ENCODE measurements at places on chromosomes 1 and 21. TPM values are rescaled to one million over a fixed set of nuclear protein-coding genes. Genes with fewer than 3 reads are reported as not detected.

Gene DAB1
- 3.3 TPM for total RNA-seq

Gene SLC5A3
- total RNA-seq: 4.4 TPM

Gene TTC34
- total RNA-seq: 0.08 TPM

Gene TMEM51
- 3.2 TPM for total RNA-seq

Gene PCP4
- total RNA-seq: 1.2 TPM

Gene GBP7
- total RNA-seq: not detected

Gene ADAMTSL4
- total RNA-seq: 41.1 TPM

Gene PGLYRP3
- total RNA-seq: not detected

Gene PHGDH
- 29.4 TPM for total RNA-seq

Gene CFHR2
- total RNA-seq: not detected

Gene LIPI
- total RNA-seq: not detected

Gene AADACL4
- not detected for total RNA-seq

Gene STYXL2
- total RNA-seq: 148 TPM

DNA sequence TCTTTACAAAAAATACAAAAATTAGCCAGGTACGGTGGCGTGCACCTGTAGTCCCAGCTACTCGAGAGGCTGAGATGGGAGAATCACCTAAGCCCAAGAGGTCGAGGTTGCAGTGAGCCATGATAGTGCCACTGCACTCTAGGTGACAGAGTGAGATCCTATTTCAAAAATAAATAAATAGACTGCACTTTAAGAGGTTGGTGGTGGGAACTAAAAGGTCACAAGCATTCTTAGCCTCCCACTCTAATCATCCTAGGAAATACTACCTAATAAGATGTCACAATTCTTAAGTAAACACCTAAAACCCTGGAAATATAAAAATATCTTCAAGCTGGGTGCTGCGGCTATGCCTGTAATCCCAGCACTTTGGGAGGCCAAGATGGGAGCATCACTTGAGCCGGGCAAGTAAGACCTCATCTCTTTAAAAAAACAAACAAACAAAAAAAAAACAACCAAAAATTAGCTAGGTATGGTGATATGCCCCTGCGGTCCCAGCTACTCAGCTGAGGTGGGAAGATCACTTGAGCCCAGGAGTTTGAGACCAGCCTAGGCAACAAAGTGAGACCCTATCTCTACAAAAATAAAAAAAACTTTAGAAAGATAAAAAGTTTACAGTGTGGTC lies 4.1 kb downstream of the DCAF8 start:
- peaks cover 50% of the 10 kb centered on the region for H3K4me1 ChIP-seq
- H3K4me3 ChIP-seq: no peak overlapping the region
- no peaks in the 10 kb centered on the region for H3K36me3 ChIP-seq
- no peaks in the 10 kb centered on the region for H3K27me3 ChIP-seq
- DNase-seq: no peak

GRCh38 chr1:4488018-4488417 lies 166.4 kb upstream of the AJAP1 start:
- no peaks in the 10 kb centered on the region for H3K4me1 ChIP-seq
- no peak overlapping the region for H3K27ac ChIP-seq
- no peaks in the 10 kb centered on the region for H3K36me3 ChIP-seq
- DNase-seq: no peak
- no peak overlapping the region for H3K4me3 ChIP-seq

DNA sequence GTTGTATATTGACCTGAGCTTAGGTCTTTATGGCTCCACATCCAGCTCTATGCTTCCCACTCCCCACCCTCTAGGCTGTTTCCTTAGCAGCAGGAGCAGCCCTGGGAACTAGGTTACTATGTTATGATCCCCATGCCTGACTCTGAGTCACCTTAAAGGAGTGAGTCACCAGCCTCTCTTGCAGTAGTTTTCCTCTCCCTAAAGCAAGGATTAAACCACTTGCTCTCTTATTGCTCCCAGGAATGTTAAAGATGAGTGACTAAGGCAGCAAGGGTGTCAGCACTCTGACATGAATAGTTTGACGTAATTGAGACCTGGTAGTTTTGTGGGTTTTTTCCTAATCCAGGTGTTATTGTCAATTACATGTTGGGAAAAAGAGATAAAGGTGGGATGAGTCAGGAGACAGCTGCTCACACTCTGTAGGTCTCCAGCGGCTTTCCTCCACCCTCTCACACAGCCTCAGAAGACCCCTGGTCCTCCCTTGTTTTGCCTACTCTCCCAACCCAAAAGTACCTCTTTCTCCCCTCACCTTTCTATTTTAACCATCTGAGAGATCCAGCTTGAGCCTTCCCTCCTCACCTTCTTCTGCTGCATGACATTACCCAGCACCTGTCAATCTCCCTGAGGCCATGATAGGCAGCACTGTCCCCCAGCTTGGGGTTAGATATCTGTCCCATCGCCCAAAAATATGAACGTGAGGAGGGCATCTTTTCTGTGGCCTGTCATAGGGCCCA lies 369.1 kb upstream of the VAMP3 start:
- no peak for DNase-seq
- H3K4me3 ChIP-seq: no peak overlapping the region
- no peak overlapping the region for H3K27ac ChIP-seq
- H3K27me3 ChIP-seq: no peaks in the 10 kb centered on the region

GRCh38 chr1:32465578-32465933 lies 684 bp downstream of the ZBTB8B start:
- no peak overlapping the region for H3K4me3 ChIP-seq
- no peak for DNase-seq
- no peak overlapping the region for H3K27ac ChIP-seq
- no peaks in the 10 kb centered on the region for H3K36me3 ChIP-seq
- no peaks in the 10 kb centered on the region for H3K27me3 ChIP-seq

- H3K4me1 ChIP-seq: peaks cover 45% of the 10 kb centered on the region
- H3K27ac ChIP-seq: peak overlapping the region; percentile 98
- peak; percentile 91 for DNase-seq
- H3K4me3 ChIP-seq: peak overlapping the region; percentile 95
- no peaks in the 10 kb centered on the region for H3K27me3 ChIP-seq
These were observed 2.4 kb upstream of the NFIA start for GRCh38 chr1:61079898-61080336.

DNA sequence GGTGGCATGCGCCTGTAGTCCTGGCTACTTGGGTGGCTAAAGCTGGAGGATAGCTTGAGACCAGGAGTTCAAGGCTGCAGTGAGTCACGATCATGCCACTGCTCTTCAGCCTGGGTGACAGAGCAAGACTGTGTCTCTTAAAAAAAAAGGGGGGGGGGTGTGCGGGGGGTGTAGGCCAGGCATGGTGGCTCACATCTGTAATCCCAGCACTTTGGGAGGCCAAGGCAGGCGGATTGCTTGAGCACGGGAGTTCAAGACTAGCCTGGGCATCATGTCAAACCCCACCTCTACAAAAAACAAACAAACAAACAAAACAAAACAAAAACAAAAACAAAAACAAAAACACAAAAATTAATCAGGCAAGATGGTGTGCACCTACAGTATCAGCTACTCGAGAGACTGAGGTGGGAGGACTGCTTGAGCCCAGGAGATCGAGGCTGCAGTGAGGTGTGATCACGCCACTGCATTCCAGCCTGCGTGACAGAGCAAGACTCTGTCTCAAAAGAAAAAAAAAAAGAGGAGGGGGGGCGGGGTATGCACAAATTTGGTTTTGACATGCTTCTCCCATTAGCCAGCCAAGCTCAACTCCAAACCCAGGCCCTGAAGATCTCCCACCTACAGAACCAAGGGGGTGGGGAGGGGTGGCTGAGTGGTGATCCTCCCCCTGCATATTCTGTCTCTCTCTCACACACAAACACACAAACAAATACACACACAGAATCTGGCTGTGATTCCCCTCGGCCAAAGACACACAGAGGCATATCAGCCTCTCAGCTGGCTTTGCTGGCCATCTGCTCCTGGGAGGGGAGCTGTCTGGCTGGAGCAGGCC lies 3.1 kb downstream of the PTAFR start:
- H3K4me3 ChIP-seq: no peak overlapping the region
- no peaks in the 10 kb centered on the region for H3K36me3 ChIP-seq
- H3K27ac ChIP-seq: peak overlapping the region; percentile 28
- H3K27me3 ChIP-seq: no peaks in the 10 kb centered on the region
- no peaks in the 10 kb centered on the region for H3K4me1 ChIP-seq
- no peak for DNase-seq

DNA sequence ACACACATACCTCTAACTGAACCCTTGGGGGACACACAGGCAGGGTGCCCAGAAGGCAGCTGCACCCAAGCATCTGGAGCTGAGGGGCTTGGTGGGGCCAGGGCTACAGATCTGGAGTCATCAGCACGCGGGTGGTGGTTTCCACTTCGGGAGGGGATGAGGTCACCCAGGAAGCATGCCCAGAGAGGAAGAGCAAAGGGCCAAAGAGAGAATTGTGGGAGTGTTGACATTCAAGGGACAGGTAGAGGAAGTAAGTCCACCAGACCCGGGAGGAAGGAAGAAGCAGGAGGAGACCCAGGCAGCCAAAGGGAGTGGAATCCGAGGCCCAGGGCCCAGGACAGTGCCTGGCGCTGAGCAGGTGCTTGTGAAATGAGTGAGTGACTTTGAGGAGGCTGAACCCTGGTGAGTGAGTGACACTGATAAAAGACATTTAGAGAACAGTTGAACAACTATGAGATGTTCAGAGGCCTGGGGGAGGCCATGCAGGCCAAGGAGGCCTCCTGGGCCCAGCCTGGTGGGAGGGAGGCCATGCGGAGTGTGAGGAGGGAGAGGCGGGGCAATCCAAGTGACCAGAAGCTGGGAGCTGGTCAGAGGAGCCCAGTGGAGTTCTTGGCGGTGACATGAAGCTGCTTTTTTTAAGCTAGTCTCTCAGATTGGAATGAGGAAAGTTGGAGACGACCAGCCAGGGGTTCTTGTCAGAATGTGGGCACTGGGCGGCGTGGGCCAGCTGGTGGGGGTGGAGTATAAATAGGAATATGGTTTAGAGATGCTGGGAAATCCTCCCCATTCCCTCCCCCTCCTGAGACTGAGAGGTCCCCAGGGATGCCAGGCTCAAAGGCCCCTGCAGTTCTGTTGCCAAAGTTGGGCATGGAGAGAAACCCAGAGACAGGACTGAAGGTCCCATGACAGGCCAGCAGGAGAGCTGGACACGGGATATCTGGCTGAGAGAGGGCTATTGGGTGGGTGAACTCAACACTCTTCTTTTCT lies 7.9 kb downstream of the CDK18 start:
- no peak for DNase-seq
- H3K27me3 ChIP-seq: no peaks in the 10 kb centered on the region
- H3K36me3 ChIP-seq: no peaks in the 10 kb centered on the region
- H3K27ac ChIP-seq: peak overlapping the region; percentile 85

- no peak overlapping the region for H3K4me3 ChIP-seq
- no peak overlapping the region for H3K27ac ChIP-seq
- H3K36me3 ChIP-seq: peaks cover 77% of the 10 kb centered on the region
- H3K4me1 ChIP-seq: peaks cover 34% of the 10 kb centered on the region
- no peaks in the 10 kb centered on the region for H3K27me3 ChIP-seq
- peak; percentile 52 for DNase-seq
These were observed 12.3 kb downstream of the OBSCN start for GRCh38 chr1:228219962-228220780.

GRCh38 chr1:209029737-209030136 lies 553.8 kb upstream of the CAMK1G start:
- H3K4me1 ChIP-seq: no peaks in the 10 kb centered on the region
- no peak overlapping the region for H3K4me3 ChIP-seq
- no peak for DNase-seq

DNA sequence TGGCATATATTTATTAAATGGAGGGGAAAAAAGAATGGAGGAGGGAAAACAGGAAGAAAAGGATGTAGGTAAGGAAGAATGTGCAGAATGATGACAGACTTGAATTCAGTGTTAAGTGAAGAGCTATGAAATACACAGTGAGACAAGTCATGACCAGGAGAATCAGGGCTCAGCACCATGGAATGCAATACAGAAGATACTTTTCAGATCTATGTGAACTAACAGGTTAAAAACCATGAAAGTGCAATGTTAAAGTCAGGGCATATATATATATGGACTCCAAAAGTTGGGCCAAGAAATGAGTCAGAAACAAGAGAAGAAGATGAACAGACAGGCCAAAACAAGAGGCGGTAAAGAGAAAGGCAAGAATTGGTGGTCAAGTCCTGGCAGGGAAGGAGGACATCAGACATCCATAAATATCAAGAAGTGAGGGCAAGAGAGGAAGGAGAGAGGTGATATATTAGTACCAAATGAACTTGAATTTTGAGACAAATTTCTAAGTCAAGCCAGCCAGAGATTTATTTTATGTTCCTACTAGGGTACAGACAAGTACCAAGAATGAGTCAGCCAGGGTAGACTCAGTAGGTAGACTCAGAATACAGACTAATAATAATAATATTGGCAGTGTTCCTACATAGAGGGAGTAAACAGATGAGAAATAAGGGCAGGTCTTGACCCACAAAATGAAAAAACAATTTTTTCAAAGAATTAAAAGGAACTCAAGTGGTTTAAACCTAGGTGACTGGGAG lies 39.5 kb upstream of the MCOLN3 start:
- no peak for DNase-seq
- no peak overlapping the region for H3K27ac ChIP-seq
- no peaks in the 10 kb centered on the region for H3K4me1 ChIP-seq

- H3K27me3 ChIP-seq: no peaks in the 10 kb centered on the region
- H3K4me1 ChIP-seq: no peaks in the 10 kb centered on the region
- H3K4me3 ChIP-seq: no peak overlapping the region
- DNase-seq: no peak
- no peaks in the 10 kb centered on the region for H3K36me3 ChIP-seq
These were observed 82.3 kb downstream of the TBX19 start for GRCh38 chr1:168362991-168363390.

- no peak for DNase-seq
- H3K4me1 ChIP-seq: no peaks in the 10 kb centered on the region
- no peaks in the 10 kb centered on the region for H3K27me3 ChIP-seq
- H3K36me3 ChIP-seq: no peaks in the 10 kb centered on the region
- H3K27ac ChIP-seq: no peak overlapping the region
These were observed 14.5 kb downstream of the LAPTM5 start for GRCh38 chr1:30742963-30743559.

DNA sequence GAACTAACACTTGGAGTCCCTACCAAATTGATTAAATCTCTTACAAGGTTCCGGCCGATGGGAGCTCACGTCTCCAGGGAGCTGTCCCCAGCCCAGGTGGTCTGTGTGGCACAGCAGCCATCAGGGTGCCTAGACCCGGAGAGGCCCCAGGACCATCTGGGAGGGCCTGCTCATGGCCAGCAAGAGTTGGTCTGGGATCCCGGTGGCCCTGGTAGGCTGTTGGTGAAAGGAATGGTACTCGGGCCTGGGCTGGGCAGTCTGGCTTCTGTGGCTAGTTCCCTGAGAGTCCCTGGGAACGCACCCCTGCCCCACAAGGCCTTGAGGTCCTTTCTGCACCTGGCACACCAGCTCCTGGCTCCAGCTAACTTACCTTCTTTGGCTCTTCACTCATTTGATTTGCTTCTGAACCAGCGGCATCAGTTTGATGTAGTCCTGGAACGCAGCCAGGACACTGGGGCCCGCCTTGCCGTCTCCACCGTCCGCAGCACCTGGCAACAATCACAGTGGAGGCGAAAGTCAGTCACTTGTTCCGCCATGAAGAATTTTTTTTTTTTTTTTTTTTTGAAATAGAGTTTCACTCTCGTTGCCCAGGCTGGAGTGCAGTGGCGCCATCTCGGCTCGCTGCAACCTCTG lies 62.5 kb downstream of the SCCPDH start:
- H3K36me3 ChIP-seq: no peaks in the 10 kb centered on the region
- no peak overlapping the region for H3K27ac ChIP-seq
- DNase-seq: no peak
- H3K4me3 ChIP-seq: no peak overlapping the region

Measured in right atrium auricular region (tissue), 2 donors.